ENCODE measurements at places on chromosomes 11 and 22.

DNA sequence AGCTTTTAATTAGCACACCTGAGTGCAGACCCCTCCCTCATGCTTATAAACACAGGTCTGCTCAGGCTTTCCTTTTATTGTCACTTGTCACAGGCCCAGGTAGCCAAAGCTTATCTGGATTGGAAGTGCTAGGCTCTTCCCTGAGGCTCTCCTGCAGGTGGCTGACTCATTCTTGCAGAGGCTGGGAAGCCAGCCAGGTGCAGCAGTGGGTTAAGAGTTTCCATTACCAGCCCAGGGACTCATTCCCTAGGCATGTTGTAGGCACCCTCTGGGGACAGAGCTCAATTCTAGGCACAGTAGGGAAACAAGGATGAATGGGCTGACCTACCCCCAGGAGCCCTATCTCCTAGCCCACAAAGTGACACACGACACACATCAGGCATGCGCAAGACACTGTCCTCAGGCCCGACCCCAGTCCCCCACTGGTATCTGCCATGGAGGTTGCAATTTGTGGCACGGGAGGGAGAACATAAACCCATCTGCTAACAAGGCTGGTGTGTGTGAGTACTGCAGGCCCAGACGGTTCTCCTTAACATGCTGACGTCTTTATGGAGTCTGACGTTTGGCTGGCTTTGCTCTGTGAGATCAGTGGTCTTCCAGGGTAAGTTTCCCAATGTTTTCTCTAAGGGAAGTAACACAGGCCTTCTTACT, 94.2 kb downstream of the ABTB2 start:
- no peak for DNase-seq

DNA sequence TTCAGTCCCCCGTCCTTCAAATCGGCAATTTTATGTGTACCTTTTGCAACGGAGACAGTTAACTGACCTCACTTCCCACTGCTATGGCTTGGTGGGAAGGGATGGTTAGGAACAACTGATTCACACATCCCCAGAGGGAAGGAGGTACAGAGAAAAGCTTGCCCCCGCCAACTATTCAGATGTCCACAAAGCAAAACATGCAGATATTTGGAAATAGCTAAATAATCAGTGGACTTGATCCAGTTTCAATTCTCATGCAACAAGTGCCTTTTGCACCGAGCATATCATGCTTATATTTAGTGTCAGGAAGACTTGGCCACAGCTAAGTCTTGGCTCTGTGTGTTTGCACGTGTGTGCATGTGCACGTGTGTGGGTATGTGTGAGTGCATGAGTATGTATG, 144.6 kb downstream of the SNX19 start:
- DNase-seq = no peak

- no peak for DNase-seq
These were observed 8.0 kb upstream of the COMT start for GRCh38 chr22:19933341-19934241.

DNA sequence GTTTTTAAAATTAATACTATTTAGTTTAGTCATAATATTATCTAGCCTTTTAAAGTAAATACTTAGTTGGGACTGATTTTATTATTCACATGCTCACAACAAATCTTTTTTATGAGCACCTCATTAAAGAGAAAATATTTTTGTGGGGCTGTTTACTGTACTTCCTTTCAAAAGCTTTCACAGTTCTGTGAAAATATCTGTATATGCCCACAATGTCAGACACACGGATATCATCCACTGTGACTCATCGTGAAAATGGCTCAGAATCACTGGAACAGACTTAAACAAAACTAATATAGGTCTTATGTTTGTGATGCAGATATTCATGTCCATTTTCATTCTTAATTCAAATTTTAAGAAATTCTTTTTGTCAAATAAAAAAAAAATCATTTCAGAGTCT, 305.2 kb downstream of the RAB38 start:
- DNase-seq = no peak

DNA sequence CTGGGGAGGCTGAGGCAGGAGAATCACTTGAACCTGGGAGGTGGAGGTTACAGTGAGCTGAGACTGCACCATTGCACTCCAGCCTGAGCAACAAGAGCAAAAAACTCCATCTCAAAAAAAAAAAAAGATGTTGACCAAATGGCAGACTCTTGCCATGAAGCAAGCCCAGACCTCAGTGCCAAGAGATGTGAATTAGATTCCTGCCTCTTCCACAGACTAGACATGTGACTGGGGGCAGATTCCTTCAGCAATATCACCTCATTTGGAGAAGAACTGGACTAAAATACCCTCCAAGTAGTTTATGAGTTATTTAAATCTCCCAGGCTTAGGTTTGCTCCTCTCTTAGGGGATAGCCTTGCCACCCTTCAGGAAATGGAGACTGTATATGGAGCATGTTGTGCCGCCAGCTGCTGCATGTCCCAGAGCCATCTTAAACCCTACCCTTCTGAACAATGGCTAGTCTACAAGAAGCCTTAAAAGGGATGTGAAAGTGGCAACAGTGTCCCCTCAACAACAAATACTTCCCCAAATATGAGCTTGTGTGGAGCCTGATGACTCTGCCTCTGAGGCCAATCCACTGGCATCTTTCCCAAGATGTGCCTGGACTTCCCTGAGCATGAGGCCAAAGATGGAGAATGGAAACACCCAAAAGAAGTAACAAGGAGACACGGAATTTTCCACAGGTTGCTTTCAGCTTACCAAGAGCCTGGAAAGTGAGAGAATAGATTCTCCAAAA, 763 bp upstream of the MS4A7 start:
- no peak for DNase-seq

GRCh38 chr22:29148826-29149225, 56.9 kb upstream of the EMID1 start:
- no peak for DNase-seq

DNA sequence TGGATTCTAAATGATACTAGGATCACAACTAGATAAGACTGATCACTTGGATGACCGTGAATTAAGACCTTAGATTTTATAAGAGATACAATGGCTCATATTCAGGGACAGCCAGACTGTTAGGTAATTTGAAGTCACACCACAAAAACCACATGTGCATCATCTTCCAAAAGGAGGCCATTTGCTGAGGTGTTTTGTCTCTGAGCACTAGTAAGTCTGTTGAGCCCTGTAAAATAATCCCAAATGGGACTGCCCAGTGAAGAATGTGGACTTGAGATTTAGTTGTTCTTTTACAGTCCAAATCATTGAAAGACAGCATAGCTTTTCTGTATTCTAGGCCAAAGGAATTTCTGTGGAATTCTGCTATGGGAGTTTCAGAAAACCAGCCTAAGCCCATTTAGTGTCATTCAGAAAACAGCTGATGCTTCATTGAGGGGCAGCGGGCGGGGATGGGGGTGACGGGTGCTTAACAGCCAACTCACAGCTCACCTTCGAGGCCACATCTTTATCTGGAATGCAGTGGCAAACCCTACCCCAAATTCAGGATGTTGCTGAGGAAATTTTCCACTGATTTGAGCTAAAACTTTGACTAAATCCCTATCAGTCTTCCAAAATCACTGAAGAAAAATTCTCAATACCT, 80.1 kb upstream of the BIRC3 start:
- DNase-seq = no peak
